ENCODE measurements at places on chromosomes 1 and 21.

- no peak for DNase-seq
Measured at GRCh38 chr1:194485432-194485831, 1299.0 kb upstream of the B3GALT2 start.

DNA sequence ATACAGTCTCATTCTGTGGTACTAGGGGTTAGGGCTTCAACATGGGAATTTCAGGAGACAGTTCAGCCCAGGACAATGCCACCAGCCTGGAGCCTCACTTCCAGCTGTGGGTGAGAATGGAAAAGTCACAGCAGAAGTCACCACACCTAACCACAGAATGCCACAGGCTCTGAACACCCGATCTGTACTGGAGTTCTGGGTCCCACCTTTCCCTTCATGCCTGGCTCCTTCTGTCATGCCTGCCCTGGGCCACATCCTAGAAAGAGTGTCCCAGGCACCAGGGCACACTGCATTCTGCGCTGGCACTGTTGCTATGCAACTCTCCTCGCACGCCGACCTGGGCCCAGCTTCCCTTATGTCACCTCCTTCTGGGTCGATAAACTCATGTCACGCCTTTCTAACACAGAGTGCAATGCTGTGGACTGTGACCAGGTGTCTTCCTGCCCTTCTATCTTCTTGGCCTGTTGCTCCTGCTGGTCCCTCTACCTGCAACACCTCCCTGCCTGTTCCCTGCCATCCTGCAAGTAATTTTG is 21.2 kb downstream of the RCSD1 start:
- no peak for DNase-seq

GRCh38 chr1:19504796-19505692 is 19.7 kb upstream of the CAPZB start:
- no peak for DNase-seq

GRCh38 chr1:53838654-53838974 is 518 bp upstream of the NDC1 start:
- DNase-seq = no peak

- no peak for DNase-seq
Measured at GRCh38 chr1:79575424-79575823, 568.9 kb upstream of the ADGRL4 start.

- no peak for DNase-seq
Measured at GRCh38 chr1:54250670-54251069, 50.7 kb downstream of the MRPL37 start.

DNA sequence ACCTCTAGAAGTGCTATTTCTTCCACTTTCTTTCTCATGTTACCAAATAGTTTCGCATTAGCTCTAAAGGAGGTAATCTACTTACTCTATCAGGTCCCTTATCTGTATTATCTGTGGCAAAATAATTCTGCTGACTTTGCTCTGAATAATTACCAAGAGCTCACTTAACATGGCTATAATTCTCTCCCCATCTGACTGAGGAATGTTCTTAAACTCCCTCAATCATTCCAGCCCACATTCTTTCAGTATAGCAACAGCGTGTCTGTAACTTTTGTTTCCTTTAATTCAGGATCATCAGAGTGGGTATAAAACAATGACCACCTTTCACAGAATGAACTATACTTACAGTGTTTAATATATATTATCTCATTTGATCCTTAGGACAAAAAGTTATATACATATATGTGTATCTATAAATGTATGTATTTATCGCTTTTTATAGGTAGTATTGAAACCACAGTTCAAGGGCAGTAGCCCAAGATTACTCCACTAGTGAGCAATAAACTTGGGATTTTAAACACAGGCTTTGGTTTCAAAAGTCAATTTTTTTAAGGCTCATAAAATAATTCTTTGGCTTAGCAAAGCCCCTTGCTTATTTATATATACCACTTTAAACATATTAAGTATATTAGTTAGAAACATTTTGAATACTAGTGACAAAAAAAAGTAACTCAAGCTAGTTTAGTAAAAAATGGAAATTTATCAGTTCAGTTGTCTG is 36.1 kb upstream of the ST6GALNAC3 start:
- no peak for DNase-seq

DNA sequence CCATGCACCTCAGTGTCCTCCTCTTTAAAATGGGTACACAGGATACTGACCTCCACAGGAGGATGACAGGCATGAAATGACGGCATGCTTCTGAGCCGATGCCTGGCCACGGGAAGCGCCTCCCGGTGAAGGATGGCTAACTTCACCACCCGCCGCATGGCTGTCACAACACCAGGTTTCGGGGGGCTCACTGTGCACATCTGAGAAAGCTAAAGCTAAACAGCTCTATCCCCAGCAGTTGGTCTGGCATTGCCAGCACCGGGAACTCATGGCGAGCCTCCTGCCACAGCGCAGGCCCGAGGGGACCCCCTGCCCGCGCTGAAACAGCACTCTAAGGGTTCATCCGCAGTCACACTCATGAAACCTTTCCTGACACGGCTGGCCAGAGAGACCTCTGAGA is 16.0 kb downstream of the NPHP4 start:
- no peak for DNase-seq

DNA sequence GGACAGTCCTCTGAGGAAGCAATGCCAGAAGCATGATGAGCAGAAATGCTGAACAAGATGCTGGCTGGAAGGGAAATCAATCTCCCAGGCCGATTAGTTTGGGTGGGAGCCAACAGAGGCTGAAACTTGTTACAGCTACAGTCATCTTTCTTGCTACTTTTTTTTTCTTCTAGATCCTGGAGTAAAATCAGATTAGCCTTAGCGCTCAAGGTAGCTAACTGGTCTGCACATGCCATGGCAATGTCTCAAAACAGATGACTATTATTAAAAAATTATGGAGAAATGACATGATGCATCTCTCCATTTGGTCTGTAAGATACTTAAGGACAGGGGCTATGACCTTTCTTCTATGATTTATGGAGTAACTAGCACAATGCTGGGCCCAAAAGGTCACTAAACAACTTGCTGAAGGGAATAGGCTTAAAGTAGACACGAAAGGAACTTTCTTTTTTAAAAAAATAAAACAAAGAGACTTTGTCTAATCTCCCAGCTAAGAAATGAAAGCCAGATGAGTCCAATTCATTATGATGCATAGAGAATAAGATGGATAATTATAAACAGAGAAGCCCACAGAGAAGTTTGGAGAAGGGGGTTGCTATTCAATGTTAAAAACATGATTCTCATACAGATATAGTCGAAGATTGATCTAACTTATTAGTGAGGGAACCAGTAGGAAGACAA is 42.5 kb downstream of the UTP25 start:
- no peak for DNase-seq

GRCh38 chr21:46038871-46039397 is 57.4 kb downstream of the COL6A1 start:
- no peak for DNase-seq

DNA sequence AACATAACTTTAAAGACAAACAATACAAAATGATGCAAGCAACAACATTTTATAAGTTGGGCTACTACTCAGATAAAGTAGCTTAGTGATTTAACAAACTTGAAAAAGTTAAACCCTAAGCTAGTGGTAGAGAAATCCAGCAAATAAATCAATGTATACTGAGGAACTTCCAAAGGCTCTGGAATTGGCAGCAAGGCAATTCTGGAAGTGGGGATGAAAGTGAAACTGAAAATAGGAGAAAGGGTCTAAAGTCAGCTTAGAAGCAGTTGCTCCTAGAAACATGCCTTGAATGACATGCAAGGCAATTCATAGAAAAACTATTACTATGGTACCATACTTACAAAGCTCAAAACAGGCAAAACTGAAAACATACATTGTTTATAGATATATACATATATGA is 90.0 kb upstream of the CAMK1G start:
- DNase-seq = no peak

All from CD4-positive, alpha-beta T cell treated with Interleukin-10 for 1 hour (primary cell).